ENCODE measurements at places on chromosomes 1 and 21.

DNA sequence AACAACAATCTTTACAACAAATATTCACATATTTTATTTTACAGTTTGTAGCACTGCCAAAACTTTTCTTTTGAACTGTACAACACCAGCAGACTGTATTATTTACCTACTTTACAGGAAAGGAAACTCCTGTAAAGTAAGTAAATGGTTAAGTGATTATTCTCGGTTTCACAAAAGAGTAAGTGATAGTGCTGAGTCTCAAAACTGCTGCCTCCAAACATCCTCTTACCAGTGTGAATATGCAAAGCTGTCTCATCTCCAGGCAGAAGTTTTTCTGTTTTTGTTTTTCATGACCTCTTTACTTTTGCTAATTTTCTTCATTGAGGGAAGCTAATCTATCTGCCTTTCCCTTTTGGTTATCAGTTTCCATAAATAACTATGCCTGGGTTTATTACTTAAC, 286.7 kb downstream of the SRGAP2C start:
- no peak for DNase-seq

DNA sequence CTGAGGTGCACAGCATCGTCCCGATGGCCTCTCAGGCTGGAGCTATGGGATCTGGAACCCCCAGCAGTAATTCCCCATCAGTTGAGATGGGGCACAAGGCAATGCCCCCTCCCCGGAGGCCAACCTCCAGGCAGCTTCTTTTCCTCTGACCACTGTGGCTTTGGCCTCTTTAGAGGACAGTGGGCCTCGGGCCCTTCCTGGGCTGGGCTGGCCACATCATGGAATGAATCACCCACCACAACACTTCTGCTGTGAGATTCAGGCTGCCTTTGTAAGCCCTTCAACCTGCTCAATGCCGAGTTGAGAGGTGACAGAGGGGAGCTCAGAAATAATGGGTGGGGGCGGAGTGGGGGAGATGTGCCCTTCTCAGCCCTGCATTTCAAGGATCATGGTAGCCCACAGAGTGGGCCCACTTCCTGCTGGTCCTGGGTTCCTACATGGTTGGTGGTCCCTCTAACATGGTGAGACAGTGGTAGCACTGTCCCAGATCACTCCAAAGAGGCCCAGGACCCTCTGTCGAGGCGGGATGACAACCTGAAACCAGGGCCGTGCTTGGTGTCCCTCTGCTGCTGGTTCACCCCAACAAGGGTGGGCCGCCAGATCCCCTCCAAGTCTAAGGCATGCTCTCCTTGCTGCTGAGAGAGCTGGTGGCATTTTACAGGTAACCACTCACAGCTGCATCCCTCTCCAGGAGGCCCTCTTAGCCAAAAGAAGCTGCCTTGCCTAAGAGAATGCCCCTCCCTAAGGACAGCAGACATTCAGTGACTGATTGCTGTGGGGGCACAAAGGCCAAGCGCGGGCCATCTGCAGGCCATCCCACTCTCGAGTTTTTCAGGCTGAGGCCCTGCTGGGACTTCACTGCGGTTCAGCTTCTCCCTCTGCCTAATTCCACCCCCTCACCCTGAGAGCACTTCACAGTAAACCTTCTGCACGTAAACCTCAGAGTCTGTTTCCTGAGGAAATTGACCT, 29.7 kb upstream of the EVA1B start:
- DNase-seq: no peak

- DNase-seq: peak; percentile 56
Measured at GRCh38 chr1:167121375-167122120, 27.7 kb downstream of the STYXL2 start.

DNA sequence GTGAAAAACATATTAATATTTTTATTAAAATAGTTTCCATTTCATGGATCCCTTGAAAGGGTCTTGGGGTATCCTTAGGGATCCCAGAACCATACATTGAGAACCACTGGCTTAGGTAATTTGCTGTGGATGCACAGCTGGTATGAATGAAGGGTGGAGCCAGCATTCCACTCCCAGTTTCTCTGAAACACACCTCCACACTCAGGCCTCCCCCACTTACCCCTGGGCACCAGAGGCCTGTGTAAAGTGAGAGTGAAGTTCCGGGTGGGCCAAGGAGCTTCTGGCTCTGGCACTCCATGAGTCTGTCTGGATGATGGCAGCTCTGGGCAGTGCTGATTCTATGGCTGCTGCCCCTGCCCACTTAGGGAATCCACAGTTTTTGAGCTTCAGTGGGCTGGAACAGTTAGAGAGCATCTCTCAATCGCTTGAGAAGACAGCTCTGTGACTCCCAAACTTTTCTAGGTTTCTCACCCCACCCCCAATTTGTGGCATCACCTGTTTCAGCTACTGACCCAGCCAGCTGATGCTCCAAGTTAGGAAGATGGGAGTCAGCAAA, 57.8 kb upstream of the CD1D start:
- DNase-seq: no peak

Data from stimulated activated naive CD4-positive, alpha-beta T cell (primary cell).